ENCODE measurements at places on chromosomes 13 and 19.

- DNase-seq = no peak
These were observed 20.2 kb downstream of the EVI5L start for GRCh38 chr19:7850000-7850813.

GRCh38 chr19:5330307-5330720 lies 10.3 kb downstream of the PTPRS start:
- no peak for DNase-seq

- DNase-seq = no peak
These were observed 41.0 kb downstream of the AKAP11 start for GRCh38 chr13:42312817-42313431.

DNA sequence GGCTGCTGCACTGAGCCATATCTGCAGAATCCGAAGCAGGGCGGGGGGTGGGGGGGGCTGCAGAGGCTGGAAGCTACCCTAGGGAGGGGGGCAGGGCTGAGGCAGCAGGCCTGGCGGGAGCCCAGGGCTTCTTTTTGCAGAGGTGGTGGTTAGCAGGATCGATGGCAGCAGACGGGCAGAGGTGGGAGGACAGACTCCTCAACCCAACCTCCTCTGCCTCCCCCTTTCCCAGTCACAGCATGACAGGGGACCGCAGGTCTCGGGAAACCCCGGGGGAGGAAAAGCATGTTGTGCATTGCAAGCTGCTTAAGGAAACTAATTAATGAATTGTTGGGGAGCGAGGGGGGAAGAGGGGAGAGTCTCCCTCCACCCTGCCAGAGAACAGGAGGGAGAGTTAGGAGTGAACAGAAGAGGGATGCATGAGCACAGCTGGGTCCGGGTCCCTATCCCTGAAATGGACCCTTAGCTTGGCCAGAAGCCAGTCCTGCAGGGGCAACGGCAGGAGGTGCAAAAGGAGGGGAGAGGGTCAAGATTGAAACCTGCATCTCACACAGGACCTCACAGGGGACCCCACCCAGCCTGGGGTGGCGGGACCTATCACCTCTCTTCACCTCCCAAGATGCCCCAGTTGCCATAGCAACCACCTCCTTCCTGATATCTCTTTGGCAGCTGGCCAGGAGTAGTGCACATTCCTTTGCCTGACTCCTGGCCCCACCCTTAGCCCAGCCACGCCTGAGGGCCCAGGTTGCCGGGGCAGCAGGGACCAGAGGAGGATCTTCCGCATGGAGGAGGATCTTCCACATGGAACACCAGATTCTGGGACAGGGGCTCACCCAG lies 1.8 kb downstream of the FXYD7 start:
- no peak for DNase-seq

GRCh38 chr13:39784347-39784746 lies 128.9 kb downstream of the COG6 start:
- no peak for DNase-seq

DNA sequence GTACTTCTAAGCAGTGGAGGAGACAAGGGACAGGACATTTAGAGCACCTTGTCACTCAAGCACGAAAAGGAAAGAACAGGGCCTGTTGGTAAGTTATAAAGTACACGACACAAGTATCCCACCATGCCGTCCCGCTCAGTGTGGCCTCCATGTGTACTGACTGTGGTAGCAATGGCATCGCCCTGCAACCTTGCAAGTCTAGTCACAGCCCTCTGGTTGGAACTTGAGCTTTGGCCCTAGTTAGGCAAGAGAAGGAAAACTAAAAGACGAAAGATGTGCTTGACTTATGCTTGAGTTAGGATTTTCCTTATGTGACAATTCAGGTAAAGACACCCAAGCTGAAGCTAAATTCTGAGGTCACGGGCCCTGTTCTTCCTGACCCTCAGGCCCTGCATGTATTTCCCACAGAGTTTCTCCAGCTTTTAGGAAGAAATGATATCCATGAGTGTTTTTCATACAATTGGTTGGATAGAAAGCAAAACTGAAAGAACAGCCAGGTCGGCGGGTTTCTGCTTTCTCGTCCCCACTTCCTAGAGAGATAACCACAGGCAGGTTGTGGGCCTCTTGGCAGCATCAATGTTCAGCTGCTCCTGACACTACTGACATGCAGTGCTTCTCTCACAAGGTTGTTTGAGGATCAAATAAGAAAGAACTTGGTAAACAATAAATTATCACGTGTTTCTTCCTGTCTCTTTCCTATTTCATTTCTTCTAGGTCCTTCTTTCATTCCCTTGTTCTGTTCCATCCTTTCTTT lies 216.2 kb downstream of the IRS2 start:
- DNase-seq = no peak

DNA sequence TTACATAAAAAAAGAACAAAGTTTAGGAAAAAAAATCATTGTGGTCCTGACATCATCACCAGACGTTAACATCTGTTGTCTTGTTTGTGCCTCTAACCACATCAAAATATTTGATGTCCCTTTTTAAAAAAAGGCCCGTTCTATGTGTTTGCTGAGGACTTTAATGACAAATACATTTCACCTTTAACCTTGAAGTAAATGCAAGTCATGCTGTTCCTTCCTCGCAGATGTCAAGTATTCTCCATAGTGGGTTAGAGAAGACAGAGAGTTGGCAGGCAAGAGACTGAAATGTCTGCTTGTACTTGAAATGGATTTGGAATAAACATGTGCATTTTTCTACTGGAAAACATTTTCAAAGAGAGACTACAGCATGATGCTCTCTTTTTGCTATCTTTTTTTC lies 134.9 kb downstream of the FGF9 start:
- DNase-seq = no peak

DNA sequence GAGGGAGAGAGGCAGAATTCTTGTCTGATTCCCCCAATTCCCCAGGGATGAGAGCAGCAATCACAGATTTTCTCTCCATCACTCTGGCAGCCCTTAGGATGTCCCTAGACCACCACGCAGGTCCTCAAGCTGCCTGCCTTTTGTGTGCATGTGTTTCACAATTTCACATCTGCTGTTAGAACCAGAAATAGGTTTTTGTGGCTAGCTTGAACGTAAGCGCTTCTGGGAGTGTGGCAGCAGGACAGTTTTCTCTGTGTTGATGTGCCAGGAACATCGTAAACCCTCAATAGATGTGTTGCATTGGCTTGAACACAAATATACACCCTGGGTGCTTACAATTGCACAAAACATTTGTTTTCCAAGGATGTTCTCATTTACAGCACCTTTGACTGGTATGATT lies 78.8 kb upstream of the TMTC4 start:
- no peak for DNase-seq
